NCI-H82 (cell line): ENCODE measurements at places on chromosomes 4 and X.

DNA sequence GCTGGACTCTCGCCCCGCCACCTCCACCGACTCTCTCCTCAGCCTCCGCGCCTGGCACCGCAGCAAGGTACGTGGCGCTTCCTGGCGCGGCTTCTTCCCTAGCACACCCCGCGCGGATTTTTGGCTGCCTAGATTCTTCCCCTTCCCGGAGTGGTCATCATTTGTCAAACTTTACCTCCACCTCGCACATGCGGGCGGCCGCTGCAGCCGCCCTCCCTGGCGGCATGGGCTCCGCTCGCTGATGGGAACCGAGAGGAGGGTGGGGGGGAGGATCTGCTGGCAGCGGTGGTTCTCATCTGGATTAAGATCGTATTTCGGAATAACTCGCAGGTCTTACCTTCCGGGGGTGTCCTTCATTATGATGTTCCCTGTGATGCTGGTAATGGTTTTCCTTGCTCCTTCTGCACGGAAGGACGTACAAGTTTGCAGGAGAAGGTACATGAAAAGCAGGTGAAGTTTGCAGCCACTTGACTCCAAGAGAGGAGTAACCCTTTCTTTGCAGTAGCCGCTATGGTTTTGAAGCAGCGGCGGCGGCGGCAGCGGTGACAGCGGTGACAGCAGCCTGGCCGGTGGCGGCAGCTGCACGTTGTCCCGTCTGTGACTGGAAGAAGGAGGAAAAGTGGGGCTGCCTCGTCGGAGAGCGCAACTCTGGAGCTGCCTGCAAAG, 2183.9 kb upstream of the TENM3 start:
- peak; percentile 25 for DNase-seq

- no peak for DNase-seq
Measured at GRCh38 chr4:53906606-53907190, 157.7 kb downstream of the CHIC2 start.

GRCh38 chr4:153834901-153835300, 46.0 kb upstream of the SFRP2 start:
- DNase-seq: no peak

DNA sequence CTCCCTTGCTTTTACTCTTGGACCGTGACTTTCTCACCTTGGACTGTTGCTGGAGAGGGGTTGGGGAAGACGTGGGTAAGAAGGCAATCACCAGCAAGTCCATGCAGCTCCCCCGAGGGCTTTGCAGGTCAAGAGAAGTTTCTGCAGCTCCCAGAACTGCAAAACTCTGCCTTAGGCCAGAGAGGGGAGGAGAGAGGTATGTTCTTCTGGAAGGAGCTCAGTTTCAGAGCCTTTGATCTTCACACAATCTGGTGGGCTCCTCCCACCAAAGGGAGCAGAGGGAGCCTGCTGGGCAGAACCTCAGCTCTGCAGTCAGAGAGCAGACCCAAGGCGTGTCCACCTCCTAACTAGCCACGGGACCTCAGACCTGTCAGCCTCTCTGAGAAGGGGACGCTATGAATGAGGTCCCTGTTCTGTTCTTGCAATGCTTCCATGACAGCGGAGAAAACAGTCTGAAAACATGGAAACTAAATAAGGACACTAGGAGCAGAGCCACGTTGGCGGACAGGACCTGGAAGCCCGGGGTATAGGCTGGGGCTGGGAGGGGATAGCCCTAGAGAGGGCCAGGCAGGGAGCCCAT, 92.8 kb downstream of the EVC2 start:
- DNase-seq: no peak

GRCh38 chr4:140790171-140790570, 34.0 kb upstream of the TBC1D9 start:
- DNase-seq: no peak

- DNase-seq: no peak
Measured at GRCh38 chrX:125507119-125507518, 187.4 kb downstream of the TEX13C start.

DNA sequence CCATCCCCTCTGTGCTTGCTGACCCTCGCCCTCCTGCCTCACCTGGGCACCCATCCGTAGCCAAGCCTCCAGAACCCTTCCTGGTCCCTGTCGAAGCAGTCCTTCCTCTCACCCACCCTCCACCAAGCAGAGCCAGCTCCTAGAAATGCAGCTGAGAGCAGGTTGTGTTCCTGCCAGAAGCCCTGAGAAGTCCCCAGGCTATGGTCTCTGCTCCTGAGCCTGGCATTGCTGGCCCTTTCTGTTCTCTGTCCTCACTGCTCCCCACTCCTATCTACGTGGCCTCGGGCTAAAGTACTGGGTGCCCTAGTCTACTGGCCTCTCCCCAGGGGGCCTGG, 2.1 kb upstream of the CPZ start:
- DNase-seq: no peak

GRCh38 chr4:106541253-106541652, 172.7 kb upstream of the GIMD1 start:
- no peak for DNase-seq

- DNase-seq: no peak
Measured at GRCh38 chr4:96593422-96593821, 753.5 kb downstream of the PDHA2 start.

- DNase-seq: no peak
Measured at GRCh38 chrX:8520791-8521190, 56.2 kb downstream of the VCX3B start.

DNA sequence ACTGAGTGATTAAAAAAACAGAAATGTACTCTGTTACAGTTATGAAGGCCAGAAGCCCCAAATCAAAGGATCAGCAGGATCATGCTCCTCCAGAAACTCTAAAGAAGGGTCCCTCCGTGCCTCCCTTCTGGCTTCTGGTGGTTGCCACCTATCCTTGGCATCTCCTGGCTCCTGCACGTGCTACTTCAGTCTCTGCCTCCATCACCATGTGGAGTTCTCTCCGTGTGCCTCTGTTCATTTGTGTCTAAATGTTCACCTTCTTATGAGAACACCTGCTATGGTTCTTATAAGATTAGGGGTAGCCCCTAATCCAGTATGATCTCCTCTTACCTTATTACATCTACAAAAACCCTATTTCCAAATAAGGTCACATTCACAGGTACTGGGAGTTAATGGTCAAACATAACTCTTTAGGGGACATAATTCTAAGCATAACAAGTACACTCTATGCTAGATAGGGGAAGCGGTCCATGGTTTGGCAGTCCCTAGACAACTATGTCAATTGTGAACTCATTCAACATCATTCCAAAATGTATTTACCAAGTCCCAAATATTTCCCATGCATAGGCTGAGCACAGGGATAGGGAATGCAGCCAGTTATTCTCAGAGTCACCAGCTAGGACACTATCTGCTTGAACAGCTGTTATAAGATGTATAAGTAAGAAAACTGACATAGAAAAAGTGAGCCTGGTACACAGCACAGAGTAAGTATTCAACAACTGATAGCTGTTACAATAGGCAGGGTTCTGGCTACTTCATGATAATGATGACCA, 295.5 kb upstream of the BOD1L1 start:
- peak; percentile 48 for DNase-seq

GRCh38 chrX:127459790-127460189, 592.4 kb downstream of the ACTRT1 start:
- DNase-seq: peak; percentile 1

DNA sequence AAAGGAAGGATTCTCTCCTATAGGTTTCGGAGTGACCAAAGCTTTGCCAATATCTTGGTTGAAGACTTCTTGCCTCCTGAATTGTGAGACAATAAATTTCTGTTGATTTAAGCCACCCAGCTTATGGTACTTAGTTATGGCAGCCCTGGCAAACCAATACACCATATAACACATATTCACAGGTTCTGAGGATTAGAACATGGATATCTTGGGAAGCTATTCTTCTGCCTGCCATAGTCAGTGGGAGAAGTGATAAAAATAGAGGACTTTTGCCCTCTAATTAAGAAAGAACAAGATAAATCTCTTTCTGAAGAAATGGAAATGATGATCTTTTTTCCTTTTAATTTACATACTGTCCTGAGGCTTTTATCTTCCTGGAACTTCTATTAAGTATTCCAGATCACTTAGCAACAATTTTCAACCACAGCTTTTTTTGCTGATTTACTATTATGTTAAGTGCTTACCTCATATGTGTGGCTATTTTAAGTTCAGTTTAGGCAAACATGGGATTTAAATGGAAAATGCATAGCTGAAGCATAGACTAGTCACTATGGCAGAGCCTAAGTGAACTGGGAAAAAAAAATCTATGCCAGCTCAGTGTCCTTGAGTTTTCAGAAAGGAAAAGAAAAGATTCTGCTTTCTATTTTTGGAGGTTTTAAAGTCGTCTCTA, 381.7 kb downstream of the STPG2 start:
- DNase-seq: no peak

DNA sequence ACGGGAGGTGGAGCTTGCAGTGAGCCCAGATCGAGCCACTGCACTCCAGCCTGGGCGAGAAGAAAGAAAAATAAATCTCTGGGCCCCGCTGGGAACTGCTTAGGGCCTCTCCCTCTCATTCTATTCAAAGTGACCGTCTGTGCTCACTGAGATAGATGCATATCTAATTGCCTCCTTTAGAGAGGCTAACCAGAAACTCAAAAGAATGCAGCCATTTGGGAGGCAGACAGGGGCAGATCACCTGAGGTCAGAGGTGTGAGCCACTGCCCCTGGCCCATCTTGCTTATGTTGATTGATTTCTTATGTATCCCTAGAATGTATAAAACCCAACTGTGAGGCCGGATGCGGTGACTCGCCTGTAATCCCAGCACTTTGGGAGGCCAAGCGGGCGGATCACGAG, 6.2 kb upstream of the CSF2RA start:
- DNase-seq: no peak

DNA sequence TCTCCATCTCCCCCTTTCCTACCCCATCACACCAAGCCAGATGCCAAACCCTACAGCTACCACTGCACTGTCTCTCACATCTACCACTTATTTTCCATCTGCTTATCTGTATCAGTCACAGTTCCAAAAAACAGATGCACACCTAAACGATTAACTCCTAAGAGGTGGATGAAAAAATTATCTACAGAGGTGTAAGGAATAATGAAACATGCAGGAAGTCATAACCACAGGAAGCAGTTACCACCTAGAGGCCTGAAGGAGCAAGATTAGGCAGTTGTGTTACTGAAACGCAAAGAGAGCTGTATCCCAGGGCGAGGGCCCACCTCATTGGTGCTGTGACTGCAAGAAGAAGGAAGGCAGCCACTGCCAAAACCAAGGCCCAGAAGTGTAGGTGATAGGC, 87.8 kb upstream of the FAM241A start:
- DNase-seq: no peak

DNA sequence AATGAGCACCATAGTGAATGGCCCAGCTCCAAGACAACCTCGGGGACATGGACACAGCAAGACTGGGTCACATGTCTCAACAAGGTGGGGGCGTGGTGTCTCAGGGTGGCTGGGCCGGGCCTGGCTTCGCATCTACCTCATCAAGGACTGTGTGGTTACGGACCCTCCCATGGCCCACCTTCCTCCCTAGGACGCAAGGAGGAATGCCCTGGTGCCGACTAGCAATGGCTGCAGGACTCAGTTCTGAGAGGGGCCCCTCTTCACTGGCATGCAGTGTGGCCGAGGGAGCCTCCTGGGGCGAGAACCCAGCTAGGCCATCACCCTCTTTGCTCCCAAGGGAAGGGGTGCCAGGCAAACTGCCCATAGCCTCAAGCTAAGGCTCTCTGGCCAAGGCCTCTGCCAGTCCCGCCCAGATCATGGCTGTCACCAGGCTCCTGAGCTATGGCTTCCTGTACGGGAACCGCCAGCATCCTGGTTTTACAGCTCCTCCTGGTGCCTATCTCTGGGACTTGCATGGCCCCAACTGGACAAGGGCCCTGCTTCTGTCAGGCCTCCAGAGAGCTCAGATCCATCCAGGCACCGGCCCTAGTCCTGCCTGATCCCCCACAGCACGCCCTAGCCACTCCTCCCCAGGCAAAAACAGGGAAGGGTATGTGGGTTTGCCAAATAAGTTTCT, 218.0 kb upstream of the AGTR2 start:
- no peak for DNase-seq

GRCh38 chrX:56812515-56813105, 83.6 kb downstream of the NBDY start:
- DNase-seq: no peak

DNA sequence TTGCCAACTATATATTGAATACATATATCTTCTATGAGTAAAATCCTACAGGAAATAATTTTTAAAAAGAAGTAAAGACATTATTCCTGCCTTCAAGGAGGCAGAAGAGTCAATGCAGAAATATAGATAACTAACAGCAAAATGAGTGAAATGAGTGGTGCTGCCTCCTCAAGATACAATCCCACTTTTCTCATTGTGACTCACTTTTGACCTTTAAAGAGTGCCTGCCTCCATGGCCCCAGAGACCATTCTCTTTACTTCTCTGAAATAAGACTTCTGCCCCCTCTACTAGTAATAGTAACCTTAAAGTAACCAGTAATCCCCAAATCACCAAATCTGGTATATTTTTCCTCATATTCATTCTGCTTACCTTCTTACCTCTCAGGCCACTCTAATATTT, 15.5 kb downstream of the SLC10A7 start:
- no peak for DNase-seq

- no peak for DNase-seq
Measured at GRCh38 chr4:110638089-110638746, 15.3 kb upstream of the PITX2 start.

DNA sequence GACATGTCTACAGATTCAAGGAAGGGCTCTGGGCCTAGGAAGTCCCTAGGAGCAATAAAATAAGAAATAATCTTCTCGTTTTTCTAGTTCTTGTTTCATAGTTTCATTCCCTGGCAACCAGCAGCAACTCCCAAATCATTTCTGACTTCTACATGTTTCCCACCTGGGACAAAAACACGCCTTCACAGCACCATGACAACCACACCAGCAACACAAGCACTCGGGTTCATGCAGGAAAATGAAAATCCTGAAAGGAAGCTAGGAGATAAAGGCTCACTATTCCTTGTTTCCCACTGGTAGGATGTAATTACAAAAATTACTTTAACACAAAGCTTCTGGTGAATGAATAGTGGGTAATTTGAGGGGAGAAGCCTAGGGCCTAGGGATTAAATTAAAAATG, 158.9 kb downstream of the ADAMTS3 start:
- DNase-seq: no peak

- DNase-seq: no peak
Measured at GRCh38 chr4:5885733-5886132, 7.2 kb downstream of the CRMP1 start.

DNA sequence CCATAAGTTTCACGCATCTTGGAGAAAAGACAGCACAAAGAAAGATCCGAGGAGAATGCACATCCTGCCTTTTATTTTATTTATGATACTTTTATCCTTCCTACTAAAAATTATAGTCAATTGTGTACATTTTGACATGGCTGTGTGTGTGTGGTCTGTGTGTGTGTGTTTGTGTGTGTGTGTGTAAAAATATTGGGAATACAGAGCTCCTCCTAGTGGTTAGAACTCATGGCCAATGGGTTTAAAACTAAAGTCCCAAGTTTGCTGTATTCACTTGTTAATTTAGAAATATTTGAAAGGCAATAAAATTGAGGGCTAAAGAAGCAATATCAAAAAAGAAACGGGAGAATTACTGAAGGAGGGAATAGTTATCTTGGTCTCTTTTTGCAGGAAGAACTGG, 47.5 kb downstream of the NKX6-1 start:
- peak; percentile 5 for DNase-seq
